ENCODE measurements at places on chromosomes 5 and 9.

GRCh38 chr5:19795218-19795617 is 192.8 kb downstream of the CDH18 start:
- peak; percentile 44 for DNase-seq

DNA sequence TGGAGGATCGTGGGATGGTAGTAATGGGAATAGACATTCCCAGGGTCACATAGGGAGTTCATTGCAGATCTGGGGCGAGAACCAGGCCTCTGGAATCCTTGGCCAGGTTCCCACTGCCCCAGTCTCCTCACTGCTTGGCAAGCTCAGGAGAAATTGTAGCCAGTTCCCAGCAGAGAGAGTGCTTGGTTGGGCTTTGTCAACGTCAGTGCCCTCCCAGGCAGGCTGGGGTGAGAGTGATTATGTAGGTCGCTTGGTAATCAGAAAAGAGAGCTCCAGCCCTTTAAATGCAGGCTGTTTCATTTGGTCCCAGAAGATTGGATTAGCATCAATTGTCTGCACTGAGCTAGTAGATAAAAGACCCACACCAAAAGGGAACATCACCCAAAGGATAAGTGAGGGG is 51.8 kb upstream of the GALNT10 start:
- DNase-seq = no peak

- DNase-seq = no peak
Observed at GRCh38 chr5:82255844-82256243, 22.3 kb downstream of the RPS23 start.

DNA sequence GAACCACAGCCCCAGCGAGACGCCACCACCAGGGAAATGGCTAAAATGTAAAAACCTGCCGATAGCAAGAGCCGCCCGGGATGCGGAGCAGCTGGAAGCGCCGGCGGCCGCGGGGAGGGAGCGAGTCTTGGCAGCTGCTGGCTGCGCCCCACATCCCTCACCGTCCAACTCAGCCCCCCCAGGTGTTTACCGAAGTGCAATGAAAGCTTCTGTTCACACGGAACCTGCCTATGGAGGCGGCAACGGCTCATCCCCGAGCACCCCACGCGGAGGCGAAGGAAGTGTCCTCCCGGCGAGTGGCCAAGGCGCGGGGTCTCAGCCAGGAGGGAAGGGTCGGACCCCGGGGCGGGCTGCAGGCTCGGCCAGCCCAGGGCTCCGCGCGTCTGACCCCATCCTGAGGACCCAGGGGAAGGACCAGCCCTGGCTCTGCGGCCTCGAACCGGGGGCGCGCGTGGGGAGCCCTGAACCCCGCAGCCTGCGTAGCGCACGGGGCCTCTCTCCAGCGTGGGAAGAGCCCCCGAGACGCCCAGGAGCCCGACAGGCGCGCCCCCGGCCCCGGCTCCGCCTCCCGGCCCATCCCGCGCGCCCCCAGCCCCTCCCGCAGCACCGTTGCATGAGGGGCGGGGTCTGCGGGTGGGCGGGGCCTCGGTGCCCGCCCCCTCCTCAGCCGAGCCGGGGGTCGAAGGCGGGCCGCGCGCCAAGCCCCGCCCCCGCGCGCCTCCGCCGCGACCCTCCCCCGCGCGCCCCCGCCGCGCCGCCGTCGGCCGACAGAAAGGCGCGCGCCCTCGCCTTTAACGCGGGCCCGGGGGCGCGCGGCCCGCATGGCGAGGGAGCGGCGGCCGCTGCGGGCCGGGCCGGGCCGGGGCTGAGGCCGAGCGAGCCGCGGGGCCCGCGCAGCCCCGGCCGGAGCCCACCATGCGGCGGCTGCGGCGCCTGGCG is at the start of gene DIPK1B:
Gene DIPK1B (plus strand): TSS at position 822 of the 939 bp plus-strand sequence. CDS start 94 bp downstream, at position 916.
- DNase-seq = no peak

DNA sequence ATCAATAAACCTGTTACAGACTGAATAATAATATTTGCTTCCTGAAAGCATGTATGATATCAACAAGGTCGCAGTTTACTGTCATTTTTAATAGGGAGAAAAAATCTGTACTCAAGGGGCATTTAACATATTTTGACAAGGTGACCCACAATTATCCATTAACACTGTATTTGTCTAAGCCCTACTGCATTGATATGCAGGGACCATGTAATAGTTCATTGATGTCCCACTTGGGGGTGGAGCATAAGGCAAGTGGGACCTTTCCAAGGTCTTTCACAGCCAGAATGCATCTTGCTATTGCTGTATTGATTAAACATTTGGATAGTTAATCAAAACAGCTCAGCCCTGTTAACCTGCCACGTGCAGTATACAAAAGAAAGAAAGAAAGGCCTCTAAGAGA is 502.0 kb downstream of the NR2F1-AS1 start:
- DNase-seq = no peak

- DNase-seq = no peak
Observed at GRCh38 chr5:24196789-24197188, 448.0 kb downstream of the CDH10 start.

DNA sequence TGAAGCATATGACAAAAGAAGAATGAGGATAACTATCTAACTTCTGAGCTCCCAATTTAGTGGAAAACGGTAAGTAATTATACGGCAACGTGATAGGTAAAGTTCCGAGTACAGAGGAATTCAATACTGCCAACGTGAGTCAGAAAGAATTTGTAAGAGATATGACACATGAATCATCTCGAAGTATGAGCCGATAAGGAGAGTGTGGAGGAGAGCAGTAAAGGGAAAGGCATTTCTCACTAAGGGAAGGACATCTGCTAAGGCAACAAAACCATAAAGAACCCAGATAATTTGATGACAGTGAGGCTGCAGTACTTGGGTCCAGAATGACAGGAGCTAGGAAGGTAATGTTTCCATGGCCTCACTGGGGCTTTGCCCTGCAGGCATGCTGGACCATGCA is 11.0 kb downstream of the MPDZ start:
- DNase-seq = peak; percentile 81

DNA sequence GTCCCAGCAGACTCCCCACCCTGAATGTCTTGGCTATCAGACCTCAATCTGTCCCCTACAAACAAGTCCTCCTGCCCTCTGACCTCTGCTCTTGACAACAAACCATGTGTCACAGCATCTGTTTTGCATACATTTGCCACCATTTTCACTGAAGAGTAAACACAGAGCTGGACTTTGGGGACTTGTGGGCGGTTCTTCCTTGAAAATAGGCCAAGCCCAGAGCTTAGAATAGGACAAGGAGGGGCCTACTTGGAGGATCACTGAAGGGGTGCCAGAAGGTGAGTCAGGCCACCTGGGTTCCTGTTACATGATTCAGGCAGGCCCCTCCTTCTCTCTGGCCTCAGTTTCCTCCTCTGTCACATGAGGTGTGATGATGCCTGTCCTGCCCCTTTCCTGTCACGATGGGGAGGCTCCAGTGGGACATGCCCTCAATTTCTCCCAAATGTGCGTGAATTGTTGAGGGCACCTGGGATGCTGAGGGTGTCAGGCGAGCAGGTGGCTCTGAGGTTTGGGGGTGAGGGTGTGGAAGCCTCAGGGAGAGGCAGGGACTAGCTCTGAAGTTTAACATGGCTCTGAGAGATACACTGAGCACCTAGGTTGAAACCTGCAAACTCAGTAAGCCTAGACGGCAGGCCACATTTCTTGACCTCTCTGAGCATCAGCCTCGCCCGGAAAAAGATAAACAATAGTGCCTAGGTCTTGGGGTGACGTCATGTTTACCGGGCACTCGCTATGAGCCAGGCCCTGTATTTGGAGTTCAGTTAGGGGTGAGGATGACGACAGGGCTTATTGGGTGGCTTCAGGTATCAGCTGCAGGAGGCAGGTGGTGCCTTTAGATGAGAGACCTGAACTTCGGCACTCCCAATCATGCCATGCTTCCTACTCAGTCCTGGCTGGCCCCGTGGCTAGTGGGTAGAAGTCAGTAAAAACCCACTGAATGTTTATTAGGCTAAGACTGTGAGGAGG is 107.6 kb upstream of the PITX1 start:
- peak; percentile 93 for DNase-seq

Data from bronchial epithelial cell (primary cell).